ENCODE measurements at places on chromosomes 16 and 17.
A peak's percentile ranks its signal among the peaks of the same experiment; 100 is the strongest.

DNA sequence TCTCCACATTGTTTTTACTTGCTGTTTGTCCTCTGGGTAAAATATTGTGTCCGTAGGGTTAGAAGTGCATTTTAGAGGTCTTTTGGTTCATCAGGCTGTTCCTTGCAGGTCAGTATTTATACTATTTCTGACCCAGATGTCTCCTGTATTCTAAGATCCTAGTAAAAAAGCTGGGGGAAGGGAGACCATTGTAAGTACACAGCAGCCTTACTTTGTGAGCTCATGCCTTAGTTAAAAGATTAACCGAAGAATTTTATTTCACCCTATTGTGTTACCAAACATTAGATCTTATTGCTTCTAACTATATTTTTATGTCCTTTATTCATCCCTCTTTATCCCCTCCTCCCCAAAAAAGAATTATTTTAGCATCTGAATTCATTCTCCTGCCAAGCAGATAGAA is 444.1 kb upstream of the RBFOX1 start:
- no peak for DNase-seq

GRCh38 chr17:68255731-68256538 is 8.1 kb downstream of the AMZ2 start:
- DNase-seq = no peak

GRCh38 chr17:31680126-31680525 is 178.9 kb downstream of the COPRS start:
- no peak for DNase-seq

GRCh38 chr17:49556223-49556943 is 19.3 kb upstream of the NXPH3 start:
- peak; percentile 65 for DNase-seq

DNA sequence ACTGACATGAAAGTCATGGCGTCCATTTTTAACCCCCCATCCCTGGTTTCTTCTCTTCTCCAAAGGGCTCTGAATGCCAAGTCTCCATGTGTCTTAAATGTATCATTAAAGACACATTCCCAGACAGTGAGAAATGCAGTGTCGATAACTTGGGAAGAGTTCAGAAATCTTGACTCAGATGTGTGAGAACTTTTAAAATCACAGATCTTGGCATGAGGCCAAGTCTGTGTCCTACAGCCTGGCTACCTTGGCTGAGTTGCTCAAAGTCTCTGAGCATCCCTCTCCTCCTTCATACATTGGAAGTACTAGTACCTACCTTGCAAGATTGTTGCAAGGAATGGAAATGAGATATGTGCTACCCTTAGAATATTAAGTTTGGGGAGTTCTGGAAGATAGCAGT is 1046.5 kb upstream of the RBFOX1 start:
- DNase-seq = no peak

DNA sequence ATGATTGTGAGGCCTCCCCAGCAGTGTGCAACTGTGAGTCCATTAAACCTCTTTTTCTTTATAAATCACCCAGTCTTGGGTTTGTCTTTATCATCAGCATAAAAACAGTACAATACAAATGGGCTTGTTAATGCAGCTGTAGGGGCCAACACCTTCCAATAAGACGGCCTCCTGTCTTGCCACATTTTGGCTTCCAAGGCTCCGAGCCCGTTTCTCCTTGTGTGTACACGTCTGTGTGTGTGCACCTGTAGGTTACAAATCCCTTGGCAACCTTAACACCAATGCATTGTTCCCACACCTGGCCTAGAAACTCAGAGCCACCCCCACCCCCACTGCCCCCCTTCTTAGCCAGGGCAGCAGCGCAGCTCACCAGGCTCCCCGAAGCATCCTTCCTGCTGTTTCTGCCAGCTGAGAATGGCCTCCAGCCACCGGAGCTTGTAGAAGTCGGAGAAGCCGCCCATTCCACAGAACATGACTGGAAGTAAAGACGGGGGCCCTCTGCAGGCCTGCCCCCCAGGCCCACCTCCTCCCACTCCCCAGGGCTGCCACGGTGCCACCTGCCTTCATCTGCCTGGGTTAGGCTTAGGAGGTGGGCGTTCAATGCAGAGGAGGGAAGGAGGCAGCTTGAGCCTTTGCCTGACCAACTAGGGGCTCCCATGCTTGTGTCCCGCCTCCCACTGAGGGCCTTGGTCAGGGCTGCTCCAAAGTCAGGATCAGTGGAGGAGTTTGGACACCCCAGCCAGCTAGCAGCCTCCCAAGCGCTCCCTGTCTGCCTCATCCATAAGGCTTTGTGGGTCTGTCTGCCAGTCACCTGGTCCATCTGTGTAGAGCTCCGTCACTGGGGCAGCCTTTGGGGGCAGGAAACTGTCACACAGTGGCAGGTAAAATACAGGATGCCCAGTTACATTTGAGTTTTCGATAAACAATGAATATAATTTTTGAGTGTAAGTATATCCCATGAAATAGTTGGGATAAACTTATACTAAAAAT is 10.6 kb downstream of the C16orf89 start:
- no peak for DNase-seq

DNA sequence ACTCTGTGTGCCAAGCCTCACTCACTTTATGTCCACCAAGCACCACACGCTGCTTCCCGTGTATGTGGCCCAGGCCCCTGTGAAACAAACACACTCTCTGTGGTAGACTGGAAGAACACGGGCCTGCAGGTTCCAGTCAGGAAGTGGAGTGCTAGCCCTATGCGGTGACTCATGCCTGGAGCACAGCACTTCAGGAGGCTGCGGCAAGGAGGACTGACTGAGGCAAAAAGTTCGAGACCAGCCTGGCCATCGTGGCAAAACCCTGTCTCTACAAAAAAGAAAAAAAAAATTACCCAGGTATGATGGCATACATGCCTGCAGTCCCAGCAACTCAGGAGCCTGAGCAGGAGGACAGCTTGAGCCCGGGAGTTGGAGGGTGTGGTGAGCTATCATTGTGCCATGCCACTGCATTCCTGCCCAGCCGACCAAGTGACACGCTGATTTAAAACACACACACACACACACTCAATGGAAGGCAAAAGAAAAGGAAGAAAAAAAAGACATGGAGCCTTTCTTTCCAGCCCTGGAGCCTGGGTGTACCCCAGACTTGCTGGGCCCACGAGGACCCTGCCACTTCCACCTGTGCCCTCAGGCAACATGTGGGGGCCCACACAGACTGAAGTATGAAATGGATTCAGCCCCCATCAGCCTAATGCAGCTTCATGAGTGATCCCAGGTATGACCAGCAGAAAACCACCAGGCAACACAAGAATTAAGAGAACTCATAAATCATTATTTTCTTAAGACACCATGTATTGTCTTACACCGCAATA is 126.6 kb downstream of the ANKRD11 start:
- DNase-seq = no peak

GRCh38 chr16:22217890-22218730 is 12.0 kb downstream of the EEF2K start:
- DNase-seq = no peak

- DNase-seq = no peak
Observed at GRCh38 chr16:87541147-87541871, 48.5 kb upstream of the ZCCHC14 start.

DNA sequence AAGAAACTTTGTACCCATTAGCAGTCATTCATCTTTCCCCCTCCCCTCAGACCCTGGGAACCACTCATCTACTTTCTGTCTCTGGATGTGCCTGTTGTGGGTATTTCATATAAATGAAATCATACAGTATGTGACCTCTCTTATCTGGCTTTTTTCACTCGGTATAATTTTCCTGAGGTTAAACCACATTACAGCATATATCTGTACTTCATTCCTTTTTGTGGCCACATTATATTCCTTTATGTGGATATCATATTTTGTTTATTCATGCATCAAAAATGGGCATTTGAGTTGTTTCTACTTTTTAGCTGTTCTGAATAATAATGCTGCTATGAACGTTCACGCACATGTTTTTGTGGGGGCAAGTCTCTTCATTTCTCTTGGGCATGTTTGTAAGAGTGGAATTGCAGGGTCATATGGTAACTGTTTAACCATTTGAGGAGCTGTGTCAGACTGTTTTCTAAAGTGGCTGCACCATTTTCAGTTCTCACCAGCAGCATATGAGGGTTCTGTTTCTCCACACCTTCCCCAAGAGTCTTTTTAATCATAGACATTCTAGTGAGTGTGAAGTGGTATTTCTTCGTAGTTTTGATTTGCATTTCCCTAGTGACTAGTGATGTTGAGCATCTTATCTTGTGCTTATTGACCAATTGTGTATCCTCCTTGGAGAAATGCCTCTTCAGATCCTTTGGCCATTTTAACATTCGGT is 3.8 kb downstream of the SNX29 start:
- no peak for DNase-seq

- DNase-seq = no peak
Observed at GRCh38 chr16:3573146-3573815, 3.9 kb downstream of the NLRC3 start.

DNA sequence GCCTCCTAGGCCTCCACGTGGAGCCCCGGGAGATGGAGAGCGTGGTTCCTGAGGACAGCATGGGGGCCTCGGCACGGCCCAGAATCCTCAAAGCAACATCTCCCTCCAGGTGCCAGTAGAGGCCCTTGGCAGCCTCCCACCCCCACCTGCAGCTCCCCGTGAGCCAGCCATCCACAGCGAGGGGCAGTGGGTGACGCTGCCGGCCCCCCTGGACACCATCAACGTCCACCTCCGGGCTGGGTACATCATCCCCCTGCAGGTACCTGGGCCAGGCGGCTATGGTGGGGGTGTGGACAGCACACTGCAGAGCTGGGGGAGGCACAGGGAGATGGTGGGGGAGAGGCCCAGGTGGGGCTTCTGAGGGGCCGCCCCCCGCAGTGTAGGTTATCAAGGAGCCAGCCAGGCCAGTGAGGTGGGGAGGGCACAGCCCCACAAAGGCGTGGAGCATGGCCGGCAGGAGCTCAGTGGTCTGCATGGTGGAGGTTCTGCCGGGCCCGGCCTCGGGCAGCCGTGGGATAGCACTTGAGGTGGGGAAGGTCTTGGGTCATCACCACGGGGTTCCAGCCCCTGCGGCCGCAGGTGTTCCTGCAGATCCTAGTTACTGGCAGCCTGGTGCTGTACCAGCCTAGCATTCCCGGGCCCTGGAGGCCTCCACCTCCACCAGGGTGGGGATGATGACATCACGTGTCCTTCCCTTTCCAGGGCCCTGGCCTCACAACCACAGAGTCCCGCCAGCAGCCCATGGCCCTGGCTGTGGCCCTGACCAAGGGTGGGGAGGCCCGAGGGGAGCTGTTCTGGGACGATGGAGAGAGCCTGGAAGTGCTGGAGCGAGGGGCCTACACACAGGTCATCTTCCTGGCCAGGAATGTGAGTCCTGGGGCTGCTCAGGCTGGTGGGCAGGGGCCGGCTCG is 16.4 kb downstream of the GAA start:
- DNase-seq = no peak

DNA sequence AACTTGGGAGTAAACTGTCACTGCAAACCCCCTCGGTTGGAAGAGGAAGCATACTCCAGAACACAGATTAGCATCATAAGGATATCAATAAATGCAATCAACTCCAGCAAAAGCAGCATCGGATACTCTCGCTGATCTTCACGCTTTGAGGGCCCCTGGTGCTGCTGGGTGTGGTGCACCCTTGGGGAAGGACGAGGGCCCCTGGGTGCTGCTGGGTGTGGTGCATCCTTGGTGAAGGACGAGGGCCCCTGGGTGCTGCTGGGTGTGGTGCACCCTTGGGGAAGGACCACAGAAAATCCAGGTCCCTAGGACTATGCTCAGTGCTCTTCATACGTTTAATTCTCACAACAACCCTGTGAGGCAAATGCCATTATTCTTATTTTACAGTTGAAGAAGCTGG is 54.2 kb downstream of the VPS53 start:
- DNase-seq = no peak

- DNase-seq = no peak
Observed at GRCh38 chr17:77361986-77362620, 221.3 kb downstream of the SEC14L1 start.

- no peak for DNase-seq
Observed at GRCh38 chr17:62705156-62705777, 77.8 kb downstream of the MRC2 start.

- no peak for DNase-seq
Observed at GRCh38 chr16:27281243-27281642, 12.7 kb upstream of the NSMCE1 start.

- DNase-seq = no peak
Observed at GRCh38 chr17:67459985-67460384, 82.9 kb downstream of the PITPNC1 start.

DNA sequence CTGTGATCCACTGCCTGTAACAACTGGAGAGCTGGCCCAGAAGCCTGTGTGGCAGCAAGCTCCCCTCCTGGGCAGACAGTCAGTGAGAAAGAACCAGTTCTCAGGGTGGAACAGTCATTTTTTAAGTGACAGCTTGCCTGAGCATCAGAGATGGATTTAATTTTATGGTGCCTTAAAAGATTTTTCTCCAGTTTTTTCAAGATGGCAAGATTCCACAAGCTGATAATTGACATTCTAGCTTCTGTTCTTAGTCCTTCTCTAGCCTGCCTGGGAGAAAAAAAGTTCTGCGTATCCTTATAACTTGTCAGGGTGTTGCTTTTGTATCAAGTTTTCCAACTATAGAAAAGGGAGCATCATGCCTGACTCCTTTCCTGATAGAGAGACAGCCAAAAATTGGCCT is 21.2 kb downstream of the CALB2 start:
- no peak for DNase-seq

GRCh38 chr16:57374067-57374534 is 1.8 kb downstream of the CX3CL1 start:
- DNase-seq = no peak

DNA sequence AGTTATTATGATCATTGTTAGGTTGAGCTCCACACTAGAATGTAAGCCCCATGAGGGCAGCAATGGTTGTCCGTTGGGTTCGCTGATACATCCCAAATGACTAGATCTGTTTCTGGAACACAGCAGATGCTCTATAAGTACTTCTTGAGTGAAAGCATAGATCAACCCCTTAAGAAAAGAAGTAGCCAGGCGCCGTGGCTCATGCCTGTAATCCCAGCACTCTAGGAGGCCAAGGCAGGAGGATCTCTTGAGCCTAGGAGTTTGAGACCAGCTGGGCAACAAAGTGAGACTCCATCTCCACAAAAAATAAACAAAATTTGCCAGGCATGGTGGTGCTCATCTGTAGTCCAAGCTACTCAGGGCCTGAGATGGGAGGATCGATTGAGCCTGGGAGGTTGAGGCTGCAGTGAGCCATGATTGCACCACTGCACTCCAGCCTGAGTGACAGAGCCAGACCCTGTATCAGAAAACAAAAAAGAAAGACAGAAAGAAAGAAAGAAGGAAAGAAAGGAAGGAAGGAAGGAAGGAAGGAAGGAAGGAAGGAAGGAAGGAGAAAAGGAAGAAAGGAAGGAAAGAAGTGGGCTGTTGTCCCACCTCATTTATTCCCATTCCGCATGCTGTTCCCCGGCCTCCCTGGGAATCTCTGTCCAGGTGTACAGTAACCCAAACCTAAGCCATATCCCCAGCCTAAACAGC is 54.4 kb upstream of the RPL38 start:
- no peak for DNase-seq

- no peak for DNase-seq
Observed at GRCh38 chr17:10125531-10126275, 72.7 kb downstream of the GAS7 start.

- peak; percentile 12 for DNase-seq
Observed at GRCh38 chr16:426115-426905, 861 bp downstream of the RAB11FIP3 start.

GRCh38 chr17:43809121-43809520 is 23.8 kb downstream of the MPP3 start:
- DNase-seq = no peak
